Muscle of leg (tissue), 16 donors: ENCODE measurements at places on chromosomes 6 and 20. TPM values are rescaled to one million over a fixed set of nuclear protein-coding genes. Genes with fewer than 3 reads are reported as not detected.

Gene SLC22A3
- total RNA-seq: 8.2 TPM

Gene MATN4
- total RNA-seq: 0.58 TPM

GRCh38 chr6:155152211-155153076 lies 111.4 kb upstream of the CLDN20 start:
- no peak for DNase-seq

- no peak for DNase-seq
Measured at GRCh38 chr6:34587325-34587724, 31.2 kb upstream of the SPDEF start.

- peak; percentile 76 for DNase-seq
Measured at GRCh38 chr6:128491610-128492206, 28.7 kb downstream of the PTPRK start.

GRCh38 chr6:22526736-22527135 lies 42.6 kb upstream of the HDGFL1 start:
- DNase-seq: peak; percentile 26

DNA sequence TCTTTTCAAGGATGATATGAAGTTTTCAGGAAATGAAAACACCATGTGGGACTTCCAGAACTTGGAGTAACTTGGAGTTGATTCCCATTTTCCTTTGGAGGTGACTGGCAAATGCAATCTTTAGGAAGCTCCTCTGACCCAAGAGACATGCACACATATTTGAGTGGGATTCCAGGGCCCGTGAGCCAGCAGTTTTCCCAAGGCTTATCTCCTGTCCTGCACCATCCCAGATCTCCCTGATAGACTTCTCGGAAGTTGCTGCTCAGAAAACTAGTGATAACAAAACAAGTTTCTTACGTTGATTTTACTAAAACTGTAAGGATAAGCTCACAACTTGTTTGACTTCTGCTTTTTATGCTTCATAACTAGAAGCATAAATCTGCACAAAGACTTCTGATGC lies 25.6 kb downstream of the SLC35F1 start:
- DNase-seq: no peak

DNA sequence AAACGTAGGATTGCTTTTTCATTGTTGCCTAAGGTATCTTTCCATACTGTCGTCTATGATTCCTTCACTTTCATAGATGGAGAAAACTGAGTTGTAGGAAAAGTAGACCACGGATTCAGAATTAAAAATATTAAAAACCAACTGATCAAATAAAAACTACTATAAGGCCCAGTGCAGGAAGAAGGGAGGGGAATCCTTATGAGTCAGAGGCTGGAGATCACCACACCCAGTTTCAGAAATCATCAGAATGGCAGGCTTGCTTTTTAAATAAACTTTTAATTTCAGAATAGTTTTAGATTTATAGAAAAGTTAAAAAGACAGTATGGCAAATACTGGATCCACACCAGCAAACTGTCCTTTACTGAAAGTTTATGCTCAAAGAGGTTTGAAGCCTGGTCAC lies 32.0 kb upstream of the POPDC3 start:
- DNase-seq: no peak

DNA sequence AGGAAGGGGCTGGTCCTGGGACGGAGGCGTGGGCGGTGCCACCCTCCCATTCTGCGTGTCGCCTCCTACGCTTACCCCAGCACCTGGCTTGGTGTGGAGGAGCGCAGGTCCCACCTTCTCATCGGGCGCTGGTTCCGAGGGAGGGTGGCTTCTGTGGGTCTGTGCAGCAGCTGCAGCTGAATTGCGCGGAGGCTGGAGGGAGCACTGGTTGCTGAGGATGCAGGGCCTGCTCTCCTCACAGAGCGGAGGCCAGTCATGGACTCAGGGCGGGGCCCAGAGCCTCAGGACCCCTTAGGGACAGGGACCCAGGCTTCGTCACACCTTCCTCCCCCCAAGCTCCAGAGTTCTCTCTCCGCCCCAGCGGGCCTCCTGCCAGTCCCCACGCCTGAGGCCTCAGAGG lies 127.8 kb upstream of the MAP3K4 start:
- no peak for DNase-seq
